Activated CD8-positive, alpha-beta memory T cell treated with anti-CD3 and anti-CD28 coated beads, Interleukin-2, amount 10 ng/mL, durations not matched to agents 7 days and 5 days (primary cell): ENCODE measurements at places on chromosomes 7 and 10. TPM values are rescaled to one million over a fixed set of nuclear protein-coding genes. Genes with fewer than 3 reads are reported as not detected.

DNA sequence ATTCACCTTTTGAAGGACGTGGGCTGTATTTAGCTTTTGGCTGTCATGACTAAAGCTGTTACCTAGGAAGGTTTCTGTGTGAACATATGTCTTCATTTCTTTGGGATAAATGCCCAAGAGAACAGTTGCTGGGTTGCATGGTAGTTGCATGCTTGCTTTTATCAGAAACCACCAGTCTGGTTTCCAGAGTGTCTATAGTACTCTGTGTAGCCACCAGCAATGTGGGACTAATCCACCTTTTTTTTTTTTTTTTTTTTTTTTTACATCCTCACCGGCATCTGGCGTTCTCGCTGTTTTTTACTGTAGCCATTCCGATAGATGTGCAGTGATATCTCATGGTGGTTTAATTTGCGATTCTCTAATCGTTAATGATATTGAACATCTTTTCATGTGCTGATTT, 297.8 kb downstream of the SDK1 start:
- peaks cover 15% of the 10 kb centered on the region for H3K27me3 ChIP-seq
- DNase-seq: no peak
- no peaks in the 10 kb centered on the region for H3K4me1 ChIP-seq
- no peaks in the 10 kb centered on the region for H3K36me3 ChIP-seq
- H3K4me3 ChIP-seq: no peak overlapping the region

DNA sequence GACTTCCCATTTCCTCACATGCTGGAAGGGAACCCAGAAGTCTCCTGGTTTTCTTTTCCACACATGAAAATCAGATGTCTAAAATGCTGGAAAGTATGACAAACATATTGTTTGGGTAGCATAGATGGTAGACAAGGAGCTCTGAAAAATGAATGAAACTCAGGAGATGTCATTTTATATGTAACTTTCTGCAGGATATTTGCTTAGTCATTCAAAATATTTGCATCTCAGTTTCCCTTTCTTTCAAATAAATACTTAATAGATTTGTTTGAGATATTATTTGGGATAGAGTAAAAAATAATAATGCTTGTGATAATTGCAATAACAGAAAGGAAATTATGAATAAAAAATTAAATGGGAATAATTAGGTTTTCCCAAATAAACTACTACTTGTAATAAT, 298.9 kb upstream of the ADARB2 start:
- H3K27me3 ChIP-seq: no peaks in the 10 kb centered on the region
- peaks cover 1% of the 10 kb centered on the region for H3K4me1 ChIP-seq
- H3K27ac ChIP-seq: no peak overlapping the region
- no peaks in the 10 kb centered on the region for H3K36me3 ChIP-seq
- no peak overlapping the region for H3K4me3 ChIP-seq

DNA sequence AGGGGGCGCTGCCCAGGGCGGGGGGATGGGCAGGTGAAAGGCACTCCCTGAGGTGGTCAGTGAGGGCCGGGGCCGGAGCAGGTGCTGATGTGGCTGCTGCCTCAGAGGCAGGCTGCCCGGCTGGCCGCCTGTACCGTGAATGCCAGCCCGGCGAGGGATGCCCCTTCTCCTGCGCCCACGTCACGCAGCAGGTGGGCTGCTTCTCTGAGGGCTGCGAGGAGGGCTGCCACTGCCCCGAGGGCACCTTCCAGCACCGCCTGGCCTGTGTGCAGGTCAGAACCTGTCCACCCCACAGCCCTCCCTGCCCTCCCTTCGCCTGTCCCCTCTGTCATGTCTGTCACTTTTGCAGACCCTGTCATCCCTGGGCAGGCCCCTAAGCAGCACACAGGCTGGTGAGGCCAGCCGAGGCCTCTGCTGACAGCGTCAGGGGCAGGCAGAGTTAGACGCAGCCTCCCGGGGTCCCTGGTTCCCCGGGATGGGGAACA, 21.9 kb upstream of the ZNF862 start:
- H3K4me3 ChIP-seq: no peak overlapping the region
- H3K36me3 ChIP-seq: no peaks in the 10 kb centered on the region
- H3K27ac ChIP-seq: no peak overlapping the region
- H3K27me3 ChIP-seq: no peaks in the 10 kb centered on the region

DNA sequence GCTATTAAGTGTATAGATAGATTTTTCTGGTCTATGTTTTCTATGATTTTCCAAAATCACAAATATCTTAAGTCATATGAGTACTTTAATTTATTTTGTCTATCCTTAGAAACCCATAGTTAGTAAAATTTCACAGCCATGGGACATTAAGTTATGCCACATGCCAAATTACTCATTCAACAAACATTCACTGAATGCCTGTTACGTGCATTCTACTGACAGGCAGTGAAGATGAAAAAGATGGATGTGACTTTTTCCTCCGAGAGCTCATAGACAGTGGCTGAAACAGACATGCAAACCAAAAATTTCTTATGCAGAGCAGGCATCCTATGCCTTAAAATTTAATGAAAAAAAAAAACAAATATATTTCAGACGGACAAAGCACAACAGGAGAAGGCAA, 84.9 kb downstream of the CHRM2 start:
- no peak overlapping the region for H3K27ac ChIP-seq
- H3K4me3 ChIP-seq: no peak overlapping the region
- no peaks in the 10 kb centered on the region for H3K27me3 ChIP-seq
- DNase-seq: no peak
- no peaks in the 10 kb centered on the region for H3K4me1 ChIP-seq

DNA sequence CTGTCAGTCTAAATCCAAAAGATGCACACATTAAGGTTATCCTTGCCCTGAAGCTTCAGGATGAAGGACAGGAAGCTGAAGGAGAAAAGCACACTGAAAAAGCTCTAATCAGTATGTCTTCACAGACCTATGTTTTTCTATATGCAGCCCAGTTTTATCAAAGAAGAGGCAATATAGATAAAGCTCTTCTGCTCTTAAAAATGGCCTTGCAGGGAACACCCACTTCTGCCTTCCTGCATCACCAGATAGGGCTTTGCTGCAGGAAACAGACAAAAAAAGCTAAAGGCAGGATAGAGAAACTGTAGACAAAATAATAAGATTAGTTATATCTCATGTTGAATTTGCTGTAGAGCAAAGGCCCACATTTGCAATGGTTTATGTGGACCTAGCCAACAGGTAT, 14.9 kb upstream of the IFIT1B start:
- no peak overlapping the region for H3K4me3 ChIP-seq
- DNase-seq: no peak
- peaks cover 31% of the 10 kb centered on the region for H3K27me3 ChIP-seq
- no peak overlapping the region for H3K27ac ChIP-seq
- peaks cover 1% of the 10 kb centered on the region for H3K36me3 ChIP-seq

- no peak overlapping the region for H3K27ac ChIP-seq
- no peak overlapping the region for H3K4me3 ChIP-seq
- H3K27me3 ChIP-seq: no peaks in the 10 kb centered on the region
Measured at GRCh38 chr7:79553811-79554555, 100.5 kb upstream of the MAGI2 start.

GRCh38 chr10:69064762-69065328, 23.1 kb upstream of the SRGN start:
- H3K36me3 ChIP-seq: peaks cover 3% of the 10 kb centered on the region
- no peak overlapping the region for H3K4me3 ChIP-seq
- peaks cover 36% of the 10 kb centered on the region for H3K4me1 ChIP-seq
- H3K27me3 ChIP-seq: no peaks in the 10 kb centered on the region
- no peak for DNase-seq

DNA sequence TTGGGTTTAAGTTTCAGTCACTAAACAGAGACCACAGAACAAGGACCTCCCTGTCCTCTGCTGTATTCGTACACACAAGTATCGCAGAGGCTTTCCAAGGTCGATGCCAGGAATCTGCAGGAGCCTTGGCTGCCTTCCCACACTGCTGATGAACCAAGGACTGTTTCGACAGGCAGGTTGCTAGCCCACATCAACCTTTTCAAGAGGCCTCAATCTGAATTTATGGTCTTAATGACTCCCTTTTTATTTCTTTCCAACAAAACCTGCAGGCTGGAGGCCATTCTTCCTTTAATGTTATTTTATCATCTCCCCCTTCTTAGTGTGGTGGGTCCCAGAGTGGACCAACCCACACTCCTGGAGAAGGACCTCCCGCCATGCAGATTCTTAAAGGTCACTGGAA, 45.6 kb downstream of the JCAD start:
- H3K4me1 ChIP-seq: peaks cover 34% of the 10 kb centered on the region
- peak overlapping the region; percentile 37 for H3K27ac ChIP-seq
- H3K27me3 ChIP-seq: peaks cover 21% of the 10 kb centered on the region
- DNase-seq: no peak
- no peaks in the 10 kb centered on the region for H3K36me3 ChIP-seq
- H3K4me3 ChIP-seq: no peak overlapping the region

- no peak overlapping the region for H3K27ac ChIP-seq
- DNase-seq: no peak
- H3K4me3 ChIP-seq: no peak overlapping the region
Measured at GRCh38 chr10:32961895-32962369, 3.9 kb upstream of the ITGB1 start.

DNA sequence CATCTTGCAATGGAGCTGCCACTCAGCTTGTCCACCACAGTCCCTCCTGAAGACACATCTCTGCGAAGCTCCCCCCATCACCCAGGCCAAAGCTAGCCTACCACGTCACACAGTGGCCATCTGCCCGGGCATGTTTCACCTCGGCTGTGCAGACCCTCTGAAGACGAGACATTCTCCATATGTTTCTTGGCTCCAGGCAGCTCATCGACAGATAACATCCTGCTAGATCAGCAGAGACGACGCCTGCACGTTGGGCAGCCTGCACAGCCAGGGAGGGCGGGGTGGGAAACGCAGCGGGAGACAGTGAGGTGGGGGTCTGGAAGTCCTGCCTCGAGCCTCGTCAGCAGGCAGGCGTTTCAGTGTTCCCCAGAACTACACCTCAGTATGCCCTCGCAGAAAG, 53.0 kb downstream of the PTPRN2 start:
- no peaks in the 10 kb centered on the region for H3K36me3 ChIP-seq
- H3K27me3 ChIP-seq: no peaks in the 10 kb centered on the region
- no peak overlapping the region for H3K27ac ChIP-seq
- H3K4me3 ChIP-seq: no peak overlapping the region
- no peaks in the 10 kb centered on the region for H3K4me1 ChIP-seq

GRCh38 chr10:34966451-34966850, 123.7 kb downstream of the CUL2 start:
- no peak overlapping the region for H3K27ac ChIP-seq
- DNase-seq: no peak
- no peaks in the 10 kb centered on the region for H3K36me3 ChIP-seq
- H3K27me3 ChIP-seq: peaks cover under 1% of the 10 kb centered on the region
- no peaks in the 10 kb centered on the region for H3K4me1 ChIP-seq

DNA sequence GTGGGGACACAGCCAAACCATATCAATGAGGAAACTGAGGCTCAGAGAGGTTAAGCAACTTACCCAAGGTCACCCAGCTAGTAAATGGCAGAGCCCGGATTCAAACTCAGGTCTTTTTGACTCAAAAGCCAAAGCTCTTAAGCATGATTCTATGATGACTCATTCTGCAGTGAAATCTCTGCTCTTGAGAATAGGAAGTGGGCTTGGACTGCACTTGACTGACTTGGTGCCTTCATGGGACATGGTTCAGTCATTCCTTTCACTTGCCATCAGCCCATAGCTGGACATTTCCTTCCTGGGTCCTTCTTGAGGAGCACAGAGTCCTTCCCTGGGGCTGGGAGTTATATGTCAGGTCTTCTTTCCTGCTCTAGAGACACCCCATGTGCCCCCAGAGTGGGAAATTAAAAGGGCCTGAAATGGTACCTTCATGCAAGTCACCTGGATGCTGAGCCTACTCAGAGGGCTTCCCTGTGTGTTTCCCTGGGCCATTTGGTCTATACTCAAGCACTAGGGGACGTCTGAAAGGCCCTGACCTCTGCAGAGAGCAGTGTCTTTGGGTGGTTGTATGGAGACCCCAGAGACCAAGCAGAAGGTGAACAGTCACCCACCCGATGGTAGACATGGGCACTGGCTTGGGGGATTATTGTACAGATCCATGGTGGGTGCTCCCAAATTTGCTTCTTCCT, 62.4 kb upstream of the SDK1 start:
- no peak overlapping the region for H3K4me3 ChIP-seq
- H3K27ac ChIP-seq: no peak overlapping the region

- peaks cover 29% of the 10 kb centered on the region for H3K4me1 ChIP-seq
- H3K27ac ChIP-seq: peak overlapping the region; percentile 22
- H3K4me3 ChIP-seq: no peak overlapping the region
- DNase-seq: peak; percentile 88
Measured at GRCh38 chr7:131507592-131508331, 48.7 kb downstream of the PODXL start.

Gene ANKRD61
- total RNA-seq: 0.47 TPM

Gene GIMAP5
- 41.0 TPM for total RNA-seq

Gene TDRD1
- 0.05 TPM for total RNA-seq

Gene BTAF1
- total RNA-seq: 43.4 TPM

Gene SLC16A9
- total RNA-seq: 0.16 TPM

Gene MBL2
- not detected for total RNA-seq

Gene LIPM
- not detected for total RNA-seq

Gene SFXN4
- total RNA-seq: 29.9 TPM

Gene BMPER
- not detected for total RNA-seq
